ENCODE measurements at places on chromosomes 12 and 14.

- DNase-seq: no peak
Observed at GRCh38 chr12:51922762-51923505, 15.6 kb downstream of the ACVRL1 start.

DNA sequence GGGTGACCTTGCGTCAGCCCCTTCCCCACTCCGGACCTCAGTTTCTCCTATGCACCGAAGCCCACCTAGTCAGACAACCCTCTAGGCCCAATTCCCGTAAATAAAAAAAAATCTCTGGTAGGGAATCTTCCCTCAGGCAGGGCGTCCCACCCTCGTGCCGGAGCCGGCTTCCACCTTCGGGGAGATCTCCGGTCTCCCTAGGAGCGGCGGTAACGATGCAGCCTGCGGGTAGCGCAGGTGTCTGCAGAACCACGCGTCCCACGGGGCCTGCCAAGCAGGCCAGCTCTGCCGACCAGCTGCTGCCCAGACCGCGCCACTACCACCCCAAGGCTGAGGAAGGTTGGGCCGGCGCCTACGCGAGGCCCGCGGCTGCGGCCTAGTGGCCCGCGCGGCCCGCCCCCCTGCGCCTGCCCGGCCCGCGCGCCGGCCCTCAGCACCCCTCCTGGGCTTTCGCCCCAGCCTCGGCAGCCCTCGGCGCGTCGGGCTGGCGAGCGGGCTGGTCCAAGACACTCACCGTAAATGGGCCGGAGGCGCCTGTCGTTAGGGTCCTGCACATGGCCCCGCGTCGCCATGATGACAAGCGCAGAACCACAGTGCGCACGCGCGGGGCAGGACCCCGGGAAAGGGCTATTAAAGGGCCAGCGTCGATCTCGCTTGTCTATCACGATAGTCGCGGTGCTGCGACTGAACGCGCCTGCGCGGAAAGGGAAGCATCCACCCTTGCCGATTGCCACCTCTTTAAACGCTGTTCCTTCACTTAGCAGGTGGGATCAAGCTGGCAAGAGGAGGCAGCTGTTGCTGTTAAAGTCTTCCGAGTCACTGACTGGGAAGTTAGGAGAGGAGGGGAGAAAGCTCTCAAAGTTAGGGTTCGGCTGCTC lies at the start of gene NAA25:
Gene NAA25, minus strand, starts transcription at position 582 of the 878 bp plus-strand sequence. Its CDS starts 10 bp downstream, at position 572.
- DNase-seq: peak; percentile 59

GRCh38 chr14:100223332-100224201 lies 15.4 kb upstream of the YY1 start:
- no peak for DNase-seq

DNA sequence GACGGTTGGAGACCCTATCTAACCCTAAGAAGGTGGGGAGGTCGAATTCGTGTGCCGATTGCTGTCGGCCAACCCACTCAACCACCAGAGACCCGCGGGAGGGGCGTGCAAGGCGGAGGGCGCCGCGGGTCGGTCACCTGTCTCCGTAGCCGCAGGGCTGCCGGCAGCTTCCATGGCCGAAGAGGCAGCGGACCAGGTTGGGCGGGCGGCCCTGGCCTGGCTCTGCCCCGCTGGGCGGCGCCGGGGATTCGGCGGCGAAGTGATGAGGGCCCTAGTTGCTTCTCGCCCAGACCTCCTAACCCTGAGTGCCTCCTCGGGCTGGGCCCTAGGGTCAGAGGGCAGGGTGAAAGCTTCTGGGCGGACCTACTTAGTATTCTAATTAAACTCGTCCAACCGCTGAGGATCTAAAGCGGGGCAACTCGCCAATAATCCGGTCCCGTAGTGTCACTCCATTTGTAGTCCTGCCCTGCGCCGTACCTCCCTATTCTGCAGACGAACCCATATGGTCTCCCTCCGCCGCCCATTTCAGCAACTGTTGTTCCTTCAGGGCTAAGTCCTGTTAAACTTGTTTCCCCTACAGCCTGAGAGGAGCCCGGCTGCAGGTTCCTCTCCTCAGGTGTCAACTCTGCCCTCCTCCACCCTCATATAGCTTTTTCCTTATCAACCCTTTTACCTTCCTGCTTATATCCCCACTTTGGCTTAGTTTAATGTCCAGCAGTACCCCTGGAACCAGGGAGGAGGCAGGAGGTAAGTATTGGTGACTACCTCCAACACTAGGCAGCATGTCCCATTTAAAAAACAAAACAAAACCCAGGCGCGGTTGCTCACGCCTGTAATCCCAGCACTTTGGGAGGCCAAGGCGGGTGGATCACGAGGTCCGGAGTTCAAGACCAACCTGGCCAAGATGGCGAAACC lies at the start of gene PYM1:
Gene PYM1, minus strand, starts transcription at position 307 of the 915 bp plus-strand sequence. Its CDS starts 133 bp downstream, at position 174.
- DNase-seq: peak; percentile 73

GRCh38 chr12:43835656-43836474 lies at the start of gene TMEM117:
Gene TMEM117, plus strand, starts transcription at chr12:43836081.
- DNase-seq: peak; percentile 10

GRCh38 chr14:51869411-51870100 lies 9.1 kb downstream of the GNG2 start:
- no peak for DNase-seq

- DNase-seq: peak; percentile 95
Observed at GRCh38 chr12:130633771-130634170, 82.3 kb downstream of the RIMBP2 start.

DNA sequence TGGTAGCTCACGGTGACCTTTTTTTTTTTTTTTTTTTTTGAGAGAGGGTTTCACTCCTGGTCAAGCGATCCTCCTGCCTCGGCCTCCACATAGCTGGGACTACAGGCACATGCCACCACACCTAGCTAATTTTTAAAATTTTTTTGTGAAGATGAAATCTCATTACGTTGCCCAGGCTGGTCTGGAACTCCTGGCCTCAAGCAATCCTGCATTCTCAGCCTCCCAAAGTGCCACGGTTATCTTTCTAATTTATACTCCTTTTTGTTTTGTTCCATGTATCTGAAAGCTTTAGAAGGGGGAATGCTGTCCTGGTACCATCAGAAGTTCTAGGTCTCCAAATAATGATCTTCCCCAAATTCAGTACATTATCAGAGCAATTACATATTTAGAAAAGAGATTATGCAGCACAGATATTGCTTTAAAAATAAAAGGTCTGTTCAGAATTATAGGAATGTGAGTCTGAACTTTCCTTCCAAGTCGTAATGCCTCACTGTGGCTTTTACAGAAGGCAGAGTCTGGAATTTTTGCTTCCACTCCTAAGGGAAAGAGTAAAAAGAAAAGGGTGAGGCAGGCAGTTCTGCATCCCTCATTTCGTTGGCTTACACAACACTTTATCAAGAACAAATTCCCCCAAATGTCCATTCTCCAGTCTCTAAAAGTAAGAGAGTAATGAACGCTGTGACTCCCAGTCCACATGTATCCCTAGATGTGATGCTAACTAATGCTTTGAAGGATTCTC lies 73.0 kb downstream of the GCH1 start:
- no peak for DNase-seq

DNA sequence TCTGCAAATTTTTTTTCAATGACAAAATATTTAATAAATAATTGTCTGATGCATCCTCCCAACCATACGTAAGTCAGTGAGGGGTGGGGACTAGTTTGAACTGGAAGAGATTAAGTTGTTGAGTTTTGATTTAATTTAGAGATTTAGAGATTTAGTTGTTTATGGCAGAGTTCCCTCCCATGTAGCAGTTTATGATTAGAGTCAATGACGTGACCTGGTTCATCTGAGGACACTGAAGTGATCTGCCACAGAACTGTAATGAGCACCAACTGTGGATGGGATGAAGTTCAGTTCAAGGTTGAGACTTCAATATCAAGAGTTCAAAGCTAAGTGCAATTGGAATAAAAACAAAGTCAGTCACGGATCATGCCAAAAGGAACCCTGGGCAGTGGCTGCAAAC lies 609.3 kb downstream of the NOVA1 start:
- no peak for DNase-seq

- DNase-seq: no peak
Observed at GRCh38 chr12:55002355-55002754, 17.4 kb upstream of the NEUROD4 start.

DNA sequence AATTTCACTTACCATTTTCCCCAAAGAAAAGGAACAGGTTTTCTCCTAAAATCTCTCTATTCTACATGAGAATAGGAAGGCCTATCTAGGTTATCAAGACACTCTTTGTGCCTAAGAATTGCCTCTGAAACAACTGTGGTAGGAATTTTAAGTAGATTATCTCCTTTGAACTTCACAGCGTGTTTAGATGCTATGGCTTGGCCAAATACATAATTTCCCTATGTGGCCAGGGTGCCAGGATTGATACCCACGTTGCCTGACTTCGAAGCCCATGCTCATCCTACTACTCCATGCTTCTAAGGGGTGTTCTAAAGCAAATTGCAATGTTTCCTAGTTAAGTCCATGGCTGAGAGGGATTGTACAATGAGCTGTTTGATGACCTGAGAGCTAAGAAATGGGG lies 241.5 kb upstream of the FBXO33 start:
- DNase-seq: no peak

DNA sequence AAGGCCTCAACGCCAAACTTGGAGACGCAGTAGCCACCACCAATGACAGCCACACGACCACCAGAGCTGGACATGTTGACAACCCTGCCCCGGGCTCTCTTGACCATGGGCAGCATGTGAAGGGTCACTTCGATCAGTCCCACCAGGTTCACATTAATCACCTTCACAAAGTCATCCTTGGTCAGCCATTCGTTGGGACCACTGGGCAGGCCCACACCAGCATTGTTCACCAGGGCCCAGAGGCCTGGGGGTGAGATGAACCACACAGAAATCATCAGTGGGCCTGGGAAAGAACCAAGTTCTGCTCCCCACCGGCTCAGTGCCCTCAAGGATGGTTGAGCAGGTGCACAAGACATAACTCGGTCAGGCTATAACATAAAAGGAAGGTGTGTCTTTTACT lies 4.0 kb downstream of the SDR9C7 start:
- DNase-seq: no peak

GRCh38 chr12:67751381-67751928 lies 102.9 kb downstream of the DYRK2 start:
- DNase-seq: no peak

DNA sequence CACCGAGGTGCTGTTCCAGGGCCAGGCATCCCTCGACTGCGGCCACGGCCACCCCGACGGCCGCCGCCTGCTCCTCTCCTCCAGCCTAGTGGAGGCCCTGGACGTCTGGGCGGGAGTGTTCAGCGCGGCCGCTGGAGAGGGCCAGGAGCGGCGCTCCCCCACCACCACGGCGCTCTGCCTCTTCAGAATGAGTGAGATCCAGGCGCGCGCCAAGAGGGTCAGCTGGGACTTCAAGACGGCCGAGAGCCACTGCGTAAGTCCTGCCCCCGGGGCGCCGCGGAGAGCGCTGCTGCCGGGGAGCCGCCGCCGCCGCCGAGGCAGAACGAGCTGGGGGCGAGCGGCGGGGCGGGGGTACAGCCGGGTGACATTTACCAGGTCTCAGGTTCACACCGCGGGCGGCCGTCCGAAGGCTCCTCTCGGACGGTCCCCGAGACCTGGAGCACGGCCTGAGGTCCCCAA lies 1.4 kb downstream of the PLXNC1 start:
- peak; percentile 42 for DNase-seq

GRCh38 chr12:75982979-75983660 lies 48.5 kb downstream of the PHLDA1 start:
- no peak for DNase-seq

DNA sequence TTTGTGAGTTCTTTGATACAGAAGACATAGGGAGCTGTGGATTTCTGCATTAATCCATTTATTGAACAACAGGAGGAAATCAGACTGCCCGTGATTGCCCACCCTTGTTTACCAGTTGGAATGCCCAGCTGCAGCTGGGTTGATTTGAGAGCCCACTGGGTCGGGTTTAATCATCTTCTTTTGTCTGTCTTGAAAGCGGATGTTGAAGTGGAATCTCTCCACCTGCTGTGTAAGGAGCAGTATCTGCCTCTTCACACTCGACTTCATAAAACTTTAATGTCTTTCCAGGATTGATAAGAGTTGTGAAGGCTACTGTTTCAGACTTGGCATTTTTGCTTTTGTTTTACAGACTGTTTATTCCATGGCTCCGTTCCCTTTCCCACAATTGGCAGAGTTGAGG lies 39.9 kb downstream of the TBC1D30 start:
- no peak for DNase-seq

- no peak for DNase-seq
Observed at GRCh38 chr12:31832740-31833729, 104.2 kb upstream of the AMN1 start.

- no peak for DNase-seq
Observed at GRCh38 chr12:32076941-32077340, 29.7 kb upstream of the BICD1 start.
